Hematopoietic multipotent progenitor cell (in vitro differentiated cells): ENCODE measurements at places on chromosomes 2 and 18.

DNA sequence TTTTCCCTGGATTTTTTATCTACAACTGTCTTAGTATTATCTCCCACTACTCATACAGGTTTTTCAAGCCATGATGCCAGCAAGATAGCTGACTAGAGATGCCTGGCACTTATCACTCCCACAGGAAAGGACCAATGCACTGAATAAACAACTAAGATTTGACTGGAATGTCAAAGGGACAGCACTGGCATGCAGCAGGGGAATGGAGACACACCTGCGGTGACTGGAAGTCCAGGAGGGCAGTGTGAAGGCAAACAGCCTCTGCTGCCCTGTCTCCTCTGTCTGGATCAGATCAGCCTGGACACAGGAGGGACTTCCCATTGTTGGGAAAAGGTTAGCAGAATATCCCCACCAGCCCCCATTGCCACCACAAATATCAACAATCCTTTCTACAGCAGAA lies 85.1 kb downstream of the TMEM237 start:
- no peak for DNase-seq

GRCh38 chr2:108978709-108979111 lies 10.3 kb downstream of the EDAR start:
- no peak for DNase-seq

DNA sequence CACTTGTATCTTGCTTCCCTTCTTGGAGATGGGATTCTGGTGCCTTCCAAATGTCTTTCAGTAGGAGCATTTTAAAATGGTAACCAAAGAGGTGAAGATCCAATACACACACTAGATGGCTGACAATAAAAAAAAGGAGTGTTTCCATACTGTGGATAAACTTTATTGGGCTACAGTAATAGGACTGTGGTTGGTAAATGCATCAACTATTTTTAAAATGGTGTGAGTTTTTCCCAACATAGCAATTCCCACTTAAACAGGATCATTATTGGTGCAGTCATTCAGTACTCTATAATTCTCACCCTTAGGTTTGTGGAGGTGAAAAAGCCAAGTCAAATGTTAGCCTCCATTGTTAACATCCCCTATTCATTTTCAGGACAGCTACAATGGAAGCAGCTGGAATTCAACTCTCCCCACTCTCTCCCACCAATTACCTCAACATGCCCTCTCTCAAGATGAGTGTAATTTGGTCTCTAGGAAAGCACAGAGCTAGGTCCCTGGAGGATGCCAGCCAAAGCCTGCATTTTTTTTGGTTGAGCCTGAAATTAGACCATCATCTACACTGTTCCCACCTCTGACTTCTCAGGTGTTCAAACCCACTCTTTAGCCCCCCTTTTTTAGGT lies 273.3 kb downstream of the TCF4 start:
- DNase-seq, result no peak

- no peak for DNase-seq
Observed at GRCh38 chr18:73264562-73264921, 396.8 kb upstream of the NETO1 start.

DNA sequence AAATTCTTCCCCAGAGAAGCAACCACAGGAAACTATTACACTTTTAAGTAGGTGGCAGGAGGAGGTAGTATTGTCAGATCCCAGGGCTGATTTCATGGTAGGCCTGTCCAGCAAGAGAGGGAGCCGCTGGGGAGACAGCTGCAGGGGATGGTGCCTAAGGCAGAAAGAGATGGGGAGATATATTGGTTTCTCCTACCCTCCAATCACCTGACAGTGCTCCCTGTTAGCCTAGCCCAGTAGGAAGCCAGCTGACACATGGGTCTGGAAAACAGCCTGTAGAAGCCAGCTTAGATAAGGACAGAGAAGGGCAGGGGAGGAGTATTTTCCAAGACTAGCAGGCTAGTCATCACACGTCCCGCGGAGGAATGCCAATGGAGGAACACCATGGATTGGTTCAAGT lies 8.2 kb upstream of the SPOPL start:
- DNase-seq, result no peak

GRCh38 chr2:102667072-102667471 lies 47.7 kb downstream of the SLC9A2 start:
- no peak for DNase-seq

DNA sequence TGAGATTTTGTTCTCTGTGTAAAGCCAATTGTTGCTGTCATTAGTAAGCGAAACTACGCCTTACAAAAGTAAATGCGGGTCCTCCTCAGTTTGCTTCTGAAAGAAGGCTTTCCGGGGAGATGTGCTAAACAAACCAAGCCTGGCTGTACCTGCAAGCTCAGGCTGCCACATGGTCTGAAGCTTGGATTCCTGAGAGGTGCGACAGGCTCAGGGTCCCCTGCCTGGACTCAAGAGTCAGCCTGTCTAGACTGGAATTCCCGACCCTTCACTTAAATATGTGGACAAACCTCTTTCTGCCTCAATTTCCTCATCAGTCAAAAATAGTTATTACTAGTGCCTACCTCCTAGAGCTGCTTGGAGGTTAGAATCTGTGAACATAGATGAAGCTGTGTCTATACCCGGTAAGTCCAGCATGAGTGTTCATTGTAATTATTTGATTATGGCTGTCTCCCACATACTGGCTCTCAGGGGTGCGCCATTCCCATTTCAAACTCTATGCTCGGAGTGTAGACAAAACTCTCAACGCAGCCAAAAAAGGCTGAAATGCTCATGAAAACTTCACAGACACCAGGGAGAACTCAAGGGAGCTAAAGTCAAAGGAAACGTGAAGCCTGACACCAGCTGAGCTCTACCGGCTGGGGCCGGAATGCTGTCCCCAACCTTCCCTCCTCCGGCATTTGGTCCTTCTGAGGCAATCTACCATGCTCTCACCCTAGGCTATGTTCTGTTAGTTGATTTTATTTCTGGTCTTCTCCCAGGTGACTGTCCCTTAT lies 31.4 kb downstream of the SOWAHC start:
- no peak for DNase-seq

- DNase-seq, result no peak
Observed at GRCh38 chr2:113351375-113352355, 72.9 kb upstream of the PAX8 start.

DNA sequence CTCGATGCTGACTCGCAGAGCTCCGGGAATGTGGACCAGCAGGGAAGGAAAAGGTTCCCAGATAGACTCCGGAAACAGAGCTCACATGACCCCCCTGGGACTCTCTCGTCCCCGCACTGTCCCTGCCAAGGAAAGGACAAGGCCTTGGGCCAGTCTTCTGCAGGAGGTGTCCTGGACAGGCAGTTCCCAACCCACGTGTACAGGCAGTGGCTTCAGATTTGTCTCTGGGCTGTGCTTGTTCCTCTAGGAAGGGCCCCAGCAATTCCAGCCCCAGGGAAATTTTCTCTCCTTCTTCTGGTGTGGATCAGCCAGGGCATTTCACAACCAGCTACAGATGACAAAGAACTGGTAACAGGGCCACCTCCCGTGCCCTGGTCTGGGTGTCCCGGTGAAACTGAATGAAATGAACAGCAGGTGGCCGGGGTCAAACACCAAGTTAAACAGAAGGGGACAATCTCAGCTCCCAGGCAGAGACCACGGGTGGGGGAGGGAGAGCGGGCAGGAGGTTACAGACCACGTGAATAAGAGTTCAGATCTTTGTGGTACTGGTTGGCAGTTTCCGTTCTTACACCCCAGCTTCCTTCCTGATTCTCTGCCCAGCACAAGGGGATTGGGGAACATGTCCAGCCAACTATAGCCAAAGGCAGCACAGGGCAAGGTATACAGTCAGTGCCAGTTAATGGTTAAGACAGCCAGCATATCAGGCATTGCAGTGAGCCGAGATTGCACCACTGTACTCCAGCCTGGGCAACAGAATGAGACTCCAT lies 52.2 kb upstream of the CAB39 start:
- DNase-seq, result no peak

GRCh38 chr2:104703669-104704068 lies 150.2 kb upstream of the POU3F3 start:
- DNase-seq, result no peak

DNA sequence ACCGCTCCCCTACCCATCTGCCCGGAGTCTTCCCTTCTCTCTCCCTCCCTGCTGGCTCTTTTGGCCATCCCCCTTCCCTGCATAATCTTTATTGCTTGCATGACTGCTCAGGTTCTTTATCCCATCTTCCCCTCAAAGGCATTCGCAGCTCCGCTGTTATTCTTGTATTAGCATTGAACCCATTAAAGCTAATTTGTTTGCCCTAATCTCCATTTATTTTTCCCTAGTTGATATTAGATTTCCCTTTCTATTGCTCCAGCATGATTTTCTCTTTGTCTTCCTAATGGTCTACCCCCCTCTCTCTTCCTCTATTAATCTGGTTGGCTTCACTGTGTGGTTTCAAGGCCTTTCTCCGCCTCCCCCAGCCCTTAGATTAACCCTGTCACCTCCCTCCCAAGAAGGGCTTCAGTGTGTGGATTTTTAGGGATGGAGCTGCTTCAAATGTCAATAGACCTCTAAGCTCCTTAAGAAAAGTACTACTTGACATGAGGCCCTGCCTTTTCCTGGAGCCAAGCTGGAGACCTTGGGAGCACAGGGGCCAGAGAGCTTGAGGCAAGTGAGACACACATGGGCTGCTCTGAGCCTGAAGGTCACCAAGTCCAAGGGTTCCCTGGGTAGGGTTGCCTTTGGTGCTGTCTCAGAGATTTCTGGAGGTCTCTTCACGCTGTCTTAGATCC lies 20.1 kb downstream of the PAX8 start:
- no peak for DNase-seq

DNA sequence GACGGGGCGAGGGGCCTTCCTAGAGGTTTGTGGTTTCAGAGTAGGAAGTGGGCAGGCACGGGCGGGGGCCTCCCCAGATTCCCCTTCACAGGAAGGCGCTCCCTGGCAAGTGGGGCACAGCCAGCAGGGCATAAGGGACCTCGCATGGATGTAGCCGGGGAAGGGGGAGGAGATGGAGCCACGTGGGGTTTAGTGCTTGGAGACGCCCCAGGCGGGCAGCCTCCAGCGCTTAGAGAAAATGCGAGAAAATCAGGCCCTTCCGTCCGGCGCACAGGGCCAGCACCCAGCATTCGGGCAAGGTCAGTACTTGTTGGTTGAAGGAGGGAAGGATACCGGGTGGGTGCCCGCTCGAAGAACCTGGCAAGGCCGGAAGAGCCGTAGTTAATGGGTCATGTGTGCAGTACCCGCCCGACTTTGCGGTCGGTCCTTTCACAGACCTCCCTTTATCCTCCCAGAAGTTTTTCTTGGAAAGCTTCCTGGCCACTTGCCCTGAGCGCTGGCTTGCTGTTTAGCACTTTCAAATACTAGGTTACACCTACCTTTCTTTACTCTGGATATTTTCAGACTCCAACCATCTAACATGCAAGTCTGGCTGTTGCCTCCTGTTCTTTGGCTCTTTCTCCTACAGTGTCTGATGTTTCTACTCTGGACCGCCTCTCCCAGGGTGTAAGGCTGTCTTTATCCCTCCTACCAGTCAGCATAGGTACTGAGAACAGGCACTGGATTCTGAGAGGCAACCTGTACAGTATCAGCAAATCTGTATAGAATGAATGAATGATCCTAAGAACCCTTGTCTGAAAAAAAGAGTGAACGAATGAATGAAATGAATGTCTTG lies 78.1 kb downstream of the CIB4 start:
- DNase-seq, result peak; percentile 37
